Effector memory CD4-positive, alpha-beta T cell (primary cell): ENCODE measurements at places on chromosomes 5 and 9.

DNA sequence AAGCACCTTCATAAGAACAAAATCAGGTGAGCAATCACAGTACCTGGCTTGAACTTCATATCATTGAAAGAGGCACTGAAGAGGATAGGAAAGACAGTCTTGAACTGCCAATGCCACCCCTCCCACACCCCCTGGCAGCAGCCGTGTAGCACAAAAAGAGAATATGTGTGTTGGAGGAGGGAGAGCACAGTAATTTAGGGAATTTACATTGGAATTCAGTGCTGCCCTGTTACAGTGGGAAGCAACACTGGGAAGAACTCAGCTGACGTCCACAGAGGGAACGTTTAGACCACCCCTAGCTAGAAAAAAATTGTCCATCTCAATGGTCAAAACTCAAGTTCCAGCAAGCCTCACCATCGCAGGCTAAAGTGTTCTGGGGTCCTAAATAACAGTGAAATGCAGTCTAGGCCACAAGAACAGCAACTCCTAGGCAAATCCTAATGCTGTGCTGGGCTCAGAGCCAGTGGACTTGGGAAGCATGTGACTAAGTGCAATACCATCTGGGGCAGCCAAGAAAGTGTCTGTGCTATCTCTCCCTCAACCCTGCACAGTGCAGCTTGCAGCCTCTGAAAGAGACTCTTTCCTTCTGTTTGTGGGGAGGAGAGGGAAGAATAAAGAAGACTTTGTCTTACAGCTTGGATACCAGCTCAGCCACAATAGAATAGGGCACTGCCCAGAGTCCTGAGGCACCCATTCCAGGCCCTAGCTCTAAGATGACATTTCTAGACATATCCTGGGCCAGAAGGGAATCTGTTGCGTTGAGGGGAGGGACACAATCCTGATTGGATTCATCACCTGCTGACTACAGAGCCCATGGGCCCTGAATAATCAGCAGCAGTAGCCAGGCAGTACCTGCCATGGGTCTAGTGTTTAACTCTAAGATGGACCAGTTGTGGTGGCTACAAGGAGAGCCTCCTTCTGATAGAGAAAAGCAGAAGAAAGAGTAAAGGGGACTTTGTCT, 62.1 kb upstream of the VLDLR start:
- H3K4me1 ChIP-seq = no peaks in the 10 kb centered on the region
- no peaks in the 10 kb centered on the region for H3K36me3 ChIP-seq
- no peak for DNase-seq

DNA sequence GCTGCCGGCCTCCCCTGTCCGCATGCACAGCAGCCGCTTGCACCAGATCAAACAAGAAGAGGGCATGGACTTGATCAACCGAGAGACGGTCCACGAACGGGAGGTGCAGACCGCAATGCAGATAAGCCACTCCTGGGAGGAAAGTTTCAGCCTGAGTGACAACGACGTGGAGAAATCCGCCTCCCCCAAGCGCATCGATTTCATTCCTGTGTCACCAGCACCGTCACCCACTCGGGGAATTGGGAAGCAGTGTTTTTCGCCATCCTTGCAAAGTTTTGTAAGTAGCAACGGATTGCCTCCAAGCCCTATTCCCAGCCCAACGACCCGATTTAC, 75.3 kb downstream of the PIP5K1B start:
- no peaks in the 10 kb centered on the region for H3K4me1 ChIP-seq
- H3K36me3 ChIP-seq = no peaks in the 10 kb centered on the region
- no peak for DNase-seq

DNA sequence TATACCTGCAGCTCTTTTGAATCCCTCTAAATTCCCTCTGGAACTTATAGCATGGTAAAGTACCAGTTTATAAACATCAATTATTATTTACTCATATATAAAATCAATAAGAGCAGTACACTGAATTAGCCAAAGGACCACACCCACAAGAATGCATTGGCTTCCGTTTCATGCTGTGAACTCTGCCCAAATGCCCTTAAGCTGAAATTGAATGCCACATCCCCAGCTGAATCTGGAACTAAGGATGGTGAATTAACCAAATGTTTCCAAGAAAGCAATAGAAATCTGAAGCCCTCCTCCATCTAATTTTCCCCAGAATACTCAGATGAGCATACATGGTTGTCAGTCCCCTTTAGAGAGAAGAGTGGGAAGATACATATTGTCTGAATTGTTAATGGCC, 436.4 kb upstream of the FTMT start:
- H3K4me1 ChIP-seq = no peaks in the 10 kb centered on the region
- no peaks in the 10 kb centered on the region for H3K36me3 ChIP-seq
- H3K4me3 ChIP-seq = no peak overlapping the region
- DNase-seq = no peak
- H3K27ac ChIP-seq = no peak overlapping the region

DNA sequence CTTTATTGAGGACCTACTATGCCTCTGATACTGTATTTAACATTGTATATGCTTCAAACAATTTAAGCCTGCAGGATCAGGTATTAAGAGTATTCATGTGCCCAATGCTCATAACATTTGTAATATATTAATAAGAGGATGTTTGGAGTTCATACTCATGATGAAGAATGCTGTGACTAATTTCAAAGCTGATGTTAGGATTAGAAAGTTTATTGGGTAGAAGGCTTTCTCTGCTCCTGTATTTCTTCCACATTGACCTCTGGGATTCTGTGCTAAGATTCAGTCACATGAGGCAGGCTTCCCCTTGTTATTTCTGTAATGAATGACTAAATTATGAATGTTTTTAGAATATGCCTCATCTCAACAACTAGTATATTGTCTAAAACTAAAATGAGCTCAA, 456.4 kb downstream of the NFIB start:
- no peaks in the 10 kb centered on the region for H3K27me3 ChIP-seq
- no peak overlapping the region for H3K4me3 ChIP-seq
- H3K4me1 ChIP-seq = no peaks in the 10 kb centered on the region
- H3K27ac ChIP-seq = no peak overlapping the region
- no peaks in the 10 kb centered on the region for H3K36me3 ChIP-seq

DNA sequence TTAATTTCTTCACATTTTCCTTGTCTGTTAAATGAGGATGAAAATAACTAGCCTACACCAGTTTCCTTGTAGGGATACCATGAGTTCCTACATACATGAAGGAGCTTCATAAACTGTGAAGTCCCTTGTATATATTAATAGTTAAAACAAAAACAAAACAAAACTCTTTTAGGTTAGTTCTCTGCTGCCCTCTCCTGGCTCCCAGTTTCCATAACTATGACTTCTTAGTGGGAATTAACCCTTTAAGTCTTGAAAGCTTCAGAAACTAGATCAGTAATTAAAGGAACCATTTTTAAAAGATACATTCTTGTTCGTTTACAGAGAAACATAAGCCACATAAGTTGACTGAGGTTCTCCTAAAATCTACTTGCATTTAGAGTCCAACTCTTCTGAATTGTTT, 500.0 kb upstream of the C9orf72 start:
- no peak overlapping the region for H3K4me3 ChIP-seq
- H3K4me1 ChIP-seq = no peaks in the 10 kb centered on the region
- H3K27ac ChIP-seq = no peak overlapping the region
- DNase-seq = no peak

- no peak overlapping the region for H3K4me3 ChIP-seq
- H3K4me1 ChIP-seq = no peaks in the 10 kb centered on the region
- no peak for DNase-seq
- no peaks in the 10 kb centered on the region for H3K36me3 ChIP-seq
- no peak overlapping the region for H3K27ac ChIP-seq
Observed at GRCh38 chr5:68873198-68873597, 220.6 kb upstream of the SLC30A5 start.

- no peaks in the 10 kb centered on the region for H3K36me3 ChIP-seq
- no peak for DNase-seq
- no peaks in the 10 kb centered on the region for H3K27me3 ChIP-seq
- H3K27ac ChIP-seq = no peak overlapping the region
- H3K4me1 ChIP-seq = no peaks in the 10 kb centered on the region
- no peak overlapping the region for H3K4me3 ChIP-seq
Observed at GRCh38 chr9:101778332-101778731, 39.9 kb upstream of the GRIN3A start.

DNA sequence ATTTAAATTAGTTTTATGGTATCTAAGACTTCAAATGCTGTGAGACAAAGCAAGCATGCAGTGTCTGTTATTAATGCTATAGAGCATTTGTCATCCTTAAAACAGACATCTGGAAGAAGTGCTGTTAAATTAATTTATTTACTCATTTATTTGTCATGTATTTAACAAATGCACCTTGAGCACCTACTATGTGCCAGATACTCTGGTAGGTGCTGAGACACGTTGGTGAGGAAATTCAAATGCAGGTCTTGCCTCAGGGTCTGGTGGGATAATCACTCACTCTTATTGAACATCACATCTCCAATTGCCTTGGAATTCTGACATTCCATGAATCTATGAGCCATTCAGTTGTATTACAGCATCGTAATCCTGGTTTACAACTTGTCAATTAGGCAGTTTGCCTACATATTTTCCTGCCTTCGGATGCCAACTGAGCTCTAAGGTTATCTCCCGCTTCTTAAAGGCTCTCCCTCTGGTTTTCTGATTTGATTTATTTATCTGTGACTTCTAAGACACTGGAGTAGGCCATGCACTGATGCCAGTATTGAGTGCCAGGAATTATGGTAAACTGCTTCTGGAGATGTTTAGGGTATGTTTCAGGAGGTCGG, 56.0 kb upstream of the RPS23 start:
- no peak overlapping the region for H3K27ac ChIP-seq
- no peak overlapping the region for H3K4me3 ChIP-seq
- no peaks in the 10 kb centered on the region for H3K4me1 ChIP-seq
- DNase-seq = no peak

- DNase-seq = no peak
- H3K4me3 ChIP-seq = no peak overlapping the region
- H3K27me3 ChIP-seq = no peaks in the 10 kb centered on the region
- peaks cover 3% of the 10 kb centered on the region for H3K4me1 ChIP-seq
- no peak overlapping the region for H3K27ac ChIP-seq
- no peaks in the 10 kb centered on the region for H3K36me3 ChIP-seq
Observed at GRCh38 chr9:20236676-20237075, 385.6 kb downstream of the MLLT3 start.

DNA sequence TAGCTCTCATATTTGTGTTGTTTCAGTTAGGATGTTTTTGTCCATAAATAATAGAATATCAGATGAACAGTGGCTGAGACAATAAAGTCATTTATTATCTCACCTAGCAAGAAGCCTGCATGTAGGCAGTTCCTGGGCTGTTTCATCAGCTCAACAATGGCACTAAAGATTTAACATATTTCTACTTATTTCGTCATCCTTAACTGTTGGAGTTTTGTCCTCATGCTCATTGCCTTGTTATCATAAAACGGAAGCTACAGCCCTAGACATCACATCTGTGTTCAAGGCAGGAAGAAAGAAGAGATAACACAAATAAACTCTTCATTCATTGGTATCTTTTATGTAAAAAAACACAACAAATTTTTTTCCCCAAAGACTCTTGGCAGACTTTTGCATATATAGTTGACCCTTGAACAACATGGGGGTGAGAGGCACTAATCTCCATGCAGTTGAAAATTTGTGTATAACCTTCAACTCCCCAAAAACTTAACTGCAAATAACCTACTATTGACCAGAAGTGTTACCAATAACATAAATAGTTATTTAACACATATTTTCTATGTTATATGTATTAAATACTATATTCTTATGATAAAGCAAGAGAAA, 277.2 kb upstream of the ADRA1B start:
- no peaks in the 10 kb centered on the region for H3K4me1 ChIP-seq
- H3K27ac ChIP-seq = no peak overlapping the region
- no peak for DNase-seq
- no peaks in the 10 kb centered on the region for H3K36me3 ChIP-seq
- no peaks in the 10 kb centered on the region for H3K27me3 ChIP-seq

DNA sequence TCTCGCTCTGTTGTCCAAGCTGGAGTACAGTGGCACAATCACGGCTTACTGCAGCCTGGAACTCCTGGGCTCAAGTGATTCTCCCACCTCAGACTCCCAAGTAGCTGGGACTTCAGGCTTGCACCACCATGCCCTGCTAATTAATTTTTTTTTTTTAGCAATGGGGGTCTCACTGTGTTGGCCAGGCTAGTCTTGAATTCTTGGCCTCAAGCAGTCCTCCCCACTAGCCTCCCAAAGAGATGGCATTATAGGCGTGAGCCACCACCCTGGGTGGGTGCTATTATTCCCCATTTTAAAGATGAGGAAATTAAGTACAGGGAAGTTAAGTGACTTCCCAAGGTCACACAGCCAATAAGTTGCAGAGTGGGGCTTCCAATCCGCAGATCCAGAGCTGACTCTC, 1.7 kb downstream of the NNT start:
- no peaks in the 10 kb centered on the region for H3K36me3 ChIP-seq
- no peak overlapping the region for H3K27ac ChIP-seq
- peaks cover 18% of the 10 kb centered on the region for H3K4me1 ChIP-seq
- no peaks in the 10 kb centered on the region for H3K27me3 ChIP-seq

GRCh38 chr5:157150995-157151394, 8.3 kb upstream of the MED7 start:
- no peaks in the 10 kb centered on the region for H3K36me3 ChIP-seq
- H3K27me3 ChIP-seq = no peaks in the 10 kb centered on the region

- no peak overlapping the region for H3K4me3 ChIP-seq
- H3K4me1 ChIP-seq = no peaks in the 10 kb centered on the region
- peaks cover 7% of the 10 kb centered on the region for H3K27me3 ChIP-seq
- H3K27ac ChIP-seq = no peak overlapping the region
- no peaks in the 10 kb centered on the region for H3K36me3 ChIP-seq
- DNase-seq = no peak
Observed at GRCh38 chr5:73286896-73287295, 113.9 kb downstream of the TMEM174 start.

- no peak overlapping the region for H3K4me3 ChIP-seq
- no peaks in the 10 kb centered on the region for H3K36me3 ChIP-seq
- H3K27ac ChIP-seq = no peak overlapping the region
- no peaks in the 10 kb centered on the region for H3K27me3 ChIP-seq
- no peaks in the 10 kb centered on the region for H3K4me1 ChIP-seq
Observed at GRCh38 chr5:169218176-169218575, 82.8 kb downstream of the SLIT3 start.

DNA sequence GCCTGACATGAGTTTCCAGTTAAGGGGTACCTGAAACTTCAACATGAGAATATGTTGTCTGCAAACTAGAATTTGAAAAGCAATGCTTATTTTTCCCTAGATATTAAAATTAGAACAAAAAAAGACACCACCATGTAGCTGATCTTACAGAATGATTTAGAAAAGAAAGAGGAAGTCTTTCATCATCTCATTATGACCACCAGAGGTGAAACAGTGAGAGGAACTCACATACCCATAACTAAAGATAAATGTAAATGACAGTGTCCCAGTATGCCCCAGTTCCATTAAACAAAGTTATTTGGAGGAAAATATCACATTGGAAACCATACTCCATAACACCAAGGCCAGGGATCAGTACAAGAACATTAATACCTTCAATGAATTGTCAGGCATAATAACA, 6.9 kb downstream of the TAF7 start:
- H3K4me3 ChIP-seq = no peak overlapping the region
- H3K27me3 ChIP-seq = no peaks in the 10 kb centered on the region
- no peaks in the 10 kb centered on the region for H3K36me3 ChIP-seq
- no peak for DNase-seq
- no peaks in the 10 kb centered on the region for H3K4me1 ChIP-seq
